Activated CD4-positive, alpha-beta T cell treated with anti-CD3 and anti-CD28 coated beads, Interleukin-2, Interleukin-4, amounts not matched to agents 100 ng/mL and 50 ng/mL, durations not matched to agents 16 hours and 8 hours (primary cell): ENCODE measurements at places on chromosomes 11 and 22.

- no peak for DNase-seq
Observed at GRCh38 chr11:27357250-27357649, 5.8 kb downstream of the CCDC34 start.

DNA sequence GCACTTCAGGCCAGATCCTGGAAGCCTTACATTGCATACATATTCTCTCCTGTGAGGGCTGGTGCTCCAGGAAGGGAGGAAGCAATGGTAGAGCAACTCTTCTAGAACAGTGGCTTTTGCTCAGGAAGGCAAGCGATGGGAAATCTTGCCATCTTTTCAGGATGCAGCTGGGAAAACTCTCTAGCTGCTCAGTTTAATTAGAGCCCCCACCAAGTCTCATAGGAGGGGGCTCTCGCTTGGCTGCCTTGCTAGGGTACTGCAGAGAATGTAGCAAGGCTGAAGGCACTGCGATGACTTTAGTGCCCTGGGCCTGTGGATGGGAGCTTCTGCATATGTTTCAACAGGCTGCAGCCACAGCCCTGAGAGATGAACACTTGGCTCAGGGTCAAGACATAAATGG is 357.2 kb upstream of the SYN3 start:
- DNase-seq: no peak

GRCh38 chr11:92130421-92130831 is 94.2 kb upstream of the FAT3 start:
- DNase-seq: no peak

- no peak for DNase-seq
Observed at GRCh38 chr11:92505689-92506088, 281.1 kb downstream of the FAT3 start.

DNA sequence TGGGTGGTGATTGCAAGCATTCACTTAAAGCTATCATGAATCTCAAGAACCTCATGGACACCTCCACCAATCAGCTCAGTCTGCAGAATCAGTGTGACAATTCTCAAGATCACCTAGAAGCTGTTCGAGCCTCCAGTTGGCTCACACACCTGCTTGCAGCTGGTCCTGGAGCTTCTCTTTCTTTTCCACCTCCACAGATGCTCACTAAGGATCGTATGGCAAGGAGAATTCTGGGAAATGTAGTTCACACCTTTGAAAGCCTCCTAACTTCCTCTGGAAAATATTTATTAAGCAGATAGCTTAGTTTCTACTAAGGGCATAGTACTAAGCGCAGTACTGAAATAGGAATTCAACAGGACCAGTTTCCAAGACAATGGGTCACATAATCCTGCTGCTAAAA is 26.2 kb downstream of the FSHB start:
- no peak for DNase-seq

GRCh38 chr11:106727256-106727655 is 291.0 kb downstream of the GUCY1A2 start:
- no peak for DNase-seq
